ENCODE measurements at places on chromosomes 3 and 15. TPM values are rescaled to one million over a fixed set of nuclear protein-coding genes. Genes with fewer than 3 reads are reported as not detected.

Gene PLXND1
- 43.0 TPM for total RNA-seq

Gene CORO2B
- total RNA-seq, result 4.5 TPM

Gene TRH
- total RNA-seq, result not detected

Gene DISP2
- 0.64 TPM for total RNA-seq

- DNase-seq, result no peak
- H3K4me1 ChIP-seq, result peaks cover 4% of the 10 kb centered on the region
- no peaks in the 10 kb centered on the region for H3K27me3 ChIP-seq
These were observed 423.1 kb downstream of the ROBO2 start for GRCh38 chr3:77462951-77463350.

GRCh38 chr3:164418414-164418813 is 659.9 kb downstream of the SI start:
- DNase-seq, result no peak
- no peak overlapping the region for H3K4me3 ChIP-seq
- no peaks in the 10 kb centered on the region for H3K36me3 ChIP-seq
- no peaks in the 10 kb centered on the region for H3K27me3 ChIP-seq
- H3K27ac ChIP-seq, result no peak overlapping the region

DNA sequence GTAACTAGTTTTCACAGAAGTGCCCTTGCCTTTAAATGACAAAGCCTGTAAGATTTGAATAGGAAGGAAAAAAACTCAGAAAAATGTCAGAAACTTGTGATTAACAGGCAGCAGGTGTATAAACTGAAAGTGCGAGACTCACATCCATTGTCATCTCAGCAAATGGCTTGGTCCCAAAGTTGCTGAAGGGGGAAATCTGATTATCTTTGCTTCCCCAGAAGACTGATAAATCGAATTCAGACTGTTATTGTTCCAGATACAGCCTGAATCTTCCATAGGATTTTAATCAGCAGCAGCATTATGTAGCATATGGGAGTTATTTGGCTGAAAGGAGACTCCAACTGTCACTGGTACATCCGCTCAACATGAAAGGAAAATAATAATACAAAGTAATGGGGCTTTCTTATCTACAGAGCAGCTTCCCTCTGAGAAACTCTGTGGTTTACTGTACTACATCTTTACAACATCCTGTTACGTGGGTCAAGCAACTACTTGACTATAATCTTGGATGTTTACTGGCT is 550.4 kb upstream of the CCDC54 start:
- H3K27me3 ChIP-seq, result no peaks in the 10 kb centered on the region
- H3K4me1 ChIP-seq, result peaks cover 7% of the 10 kb centered on the region
- no peaks in the 10 kb centered on the region for H3K36me3 ChIP-seq
- H3K4me3 ChIP-seq, result no peak overlapping the region
- no peak for DNase-seq

GRCh38 chr3:154044671-154045070 is 76.5 kb upstream of the ARHGEF26 start:
- H3K4me3 ChIP-seq, result no peak overlapping the region
- H3K27ac ChIP-seq, result no peak overlapping the region
- DNase-seq, result no peak

DNA sequence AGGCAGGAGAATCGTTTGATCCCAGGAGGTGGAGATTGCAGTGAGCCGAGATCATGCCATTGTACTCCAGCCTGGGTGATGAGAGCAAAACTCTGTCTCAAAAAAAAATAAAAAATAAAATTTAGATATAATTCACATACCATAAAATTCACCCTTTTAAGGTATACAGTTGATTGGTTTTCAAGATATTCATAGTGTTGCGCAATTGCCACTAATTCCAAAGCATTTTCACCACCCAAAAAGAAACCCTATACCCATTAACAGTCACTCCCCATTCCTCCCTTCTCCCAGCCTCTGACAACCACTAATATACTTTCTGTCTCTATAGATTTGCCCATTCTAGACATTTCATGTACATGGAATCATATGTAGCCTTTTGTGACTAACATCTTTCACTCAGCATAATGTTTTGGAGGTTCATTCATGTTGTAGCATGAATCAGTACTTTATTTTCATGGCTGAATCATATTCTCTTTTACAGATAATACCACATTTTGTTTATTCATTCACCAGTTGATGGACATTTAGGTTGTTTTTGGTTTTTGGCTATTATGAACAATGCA is 116.7 kb downstream of the RASA2 start:
- H3K4me3 ChIP-seq, result no peak overlapping the region
- no peak for DNase-seq
- no peak overlapping the region for H3K27ac ChIP-seq
- H3K27me3 ChIP-seq, result no peaks in the 10 kb centered on the region

DNA sequence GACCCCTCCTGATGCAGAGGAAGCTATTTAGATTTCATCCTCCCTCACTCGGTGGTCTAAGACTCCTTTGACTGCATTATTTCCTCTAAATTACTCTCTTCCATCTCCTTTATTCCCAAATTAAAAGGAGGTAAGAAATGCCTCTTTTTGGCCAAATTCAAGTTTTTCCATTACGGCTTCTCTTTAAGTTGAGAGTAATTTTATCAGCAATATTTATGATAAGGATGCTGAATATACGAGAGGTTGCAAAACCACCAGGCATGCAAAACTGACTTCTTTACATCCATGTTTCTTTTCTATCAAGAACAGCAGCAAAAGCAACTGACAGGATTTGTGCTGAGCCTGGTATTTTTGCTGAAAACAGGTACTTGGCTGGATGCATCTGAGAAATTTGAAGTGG is 262.0 kb upstream of the RARB start:
- H3K4me3 ChIP-seq, result no peak overlapping the region
- H3K36me3 ChIP-seq, result no peaks in the 10 kb centered on the region
- H3K4me1 ChIP-seq, result no peaks in the 10 kb centered on the region
- DNase-seq, result no peak
- H3K27me3 ChIP-seq, result no peaks in the 10 kb centered on the region
- H3K27ac ChIP-seq, result no peak overlapping the region

DNA sequence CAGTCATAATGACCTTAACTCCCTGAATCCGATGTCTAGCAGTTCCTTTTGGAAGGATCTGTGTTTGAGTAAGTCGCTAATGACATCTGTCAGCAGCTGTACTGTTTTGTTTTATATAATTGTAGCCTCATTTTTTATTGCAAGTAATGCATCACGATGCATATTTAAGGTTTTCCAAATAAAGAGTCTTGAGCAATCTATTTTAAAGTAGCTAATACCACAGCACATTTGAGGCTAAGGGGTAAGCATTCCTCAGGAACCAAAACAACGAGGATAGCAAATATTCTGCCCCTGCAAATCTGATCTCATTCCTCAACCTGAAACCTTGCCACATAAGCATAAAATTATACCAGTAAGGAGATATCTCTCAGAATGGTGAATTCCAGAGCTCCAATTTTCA is 98.7 kb downstream of the TBC1D5 start:
- no peaks in the 10 kb centered on the region for H3K27me3 ChIP-seq
- H3K4me1 ChIP-seq, result peaks cover 8% of the 10 kb centered on the region
- H3K36me3 ChIP-seq, result no peaks in the 10 kb centered on the region
- DNase-seq, result no peak
- no peak overlapping the region for H3K4me3 ChIP-seq
- H3K27ac ChIP-seq, result no peak overlapping the region

DNA sequence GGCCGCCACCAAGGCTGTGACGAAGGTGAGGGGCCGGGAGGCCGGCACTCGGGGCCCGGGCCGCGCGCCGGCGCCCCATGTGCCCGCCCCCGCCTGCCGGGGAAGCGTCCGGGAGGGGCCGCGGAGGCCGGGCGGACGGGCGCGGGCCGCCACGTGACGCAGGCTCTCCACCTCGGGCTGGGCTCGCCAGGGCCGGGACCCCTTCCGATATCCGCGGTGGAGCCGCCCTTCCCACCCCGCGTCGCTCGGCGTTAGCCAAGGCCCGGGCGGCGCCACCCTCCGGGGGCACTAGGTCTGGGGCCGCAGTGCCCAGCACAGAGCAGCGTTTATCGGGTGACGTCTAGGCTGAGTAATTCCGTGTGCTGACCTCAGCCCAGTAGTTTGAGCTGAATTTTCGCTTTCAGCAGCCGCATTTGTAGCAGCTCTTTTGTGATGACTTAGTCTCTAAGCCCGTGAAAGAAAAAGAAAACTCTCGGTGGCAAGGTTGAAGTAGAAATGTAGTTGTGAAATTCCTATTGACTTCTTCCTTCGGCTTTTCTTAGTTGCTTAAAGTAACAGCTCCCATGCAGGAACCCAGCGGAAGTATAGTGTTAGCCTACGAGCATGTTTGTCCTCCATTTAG is 885 bp downstream of the CDV3 start:
- H3K4me1 ChIP-seq, result peaks cover 81% of the 10 kb centered on the region
- H3K27ac ChIP-seq, result peak overlapping the region; percentile 96
- DNase-seq, result peak; percentile 70
- peaks cover 44% of the 10 kb centered on the region for H3K36me3 ChIP-seq
